Neural progenitor cell (in vitro differentiated cells): ENCODE measurements at places on chromosomes 2 and 18.

GRCh38 chr2:155235710-155236109 is 537.2 kb downstream of the KCNJ3 start:
- no peaks in the 10 kb centered on the region for H3K36me3 ChIP-seq
- DNase-seq = no peak
- H3K4me3 ChIP-seq = no peak overlapping the region
- no peaks in the 10 kb centered on the region for H3K4me1 ChIP-seq
- H3K27me3 ChIP-seq = no peaks in the 10 kb centered on the region

DNA sequence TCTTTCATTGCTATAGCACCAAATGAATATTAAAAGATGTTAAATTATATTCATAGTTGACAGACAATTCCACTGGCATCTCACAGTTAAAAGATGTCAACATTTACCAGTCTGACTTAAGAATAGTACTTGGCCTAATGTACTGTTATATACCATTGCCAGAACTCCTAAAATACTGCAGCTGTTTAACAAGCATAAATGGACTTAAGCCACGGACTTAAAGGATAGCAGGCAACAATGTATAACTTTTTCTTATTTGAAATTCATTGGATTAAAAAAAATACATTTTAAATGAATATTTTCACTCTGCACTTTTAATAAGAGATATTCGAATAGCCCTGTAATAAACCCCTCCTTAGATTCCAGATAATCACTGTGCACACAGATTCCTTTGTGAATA is 3.8 kb downstream of the TCF4 start:
- H3K27me3 ChIP-seq = no peaks in the 10 kb centered on the region
- peaks cover 65% of the 10 kb centered on the region for H3K4me1 ChIP-seq
- H3K36me3 ChIP-seq = no peaks in the 10 kb centered on the region
- H3K4me3 ChIP-seq = peak overlapping the region; percentile 90

DNA sequence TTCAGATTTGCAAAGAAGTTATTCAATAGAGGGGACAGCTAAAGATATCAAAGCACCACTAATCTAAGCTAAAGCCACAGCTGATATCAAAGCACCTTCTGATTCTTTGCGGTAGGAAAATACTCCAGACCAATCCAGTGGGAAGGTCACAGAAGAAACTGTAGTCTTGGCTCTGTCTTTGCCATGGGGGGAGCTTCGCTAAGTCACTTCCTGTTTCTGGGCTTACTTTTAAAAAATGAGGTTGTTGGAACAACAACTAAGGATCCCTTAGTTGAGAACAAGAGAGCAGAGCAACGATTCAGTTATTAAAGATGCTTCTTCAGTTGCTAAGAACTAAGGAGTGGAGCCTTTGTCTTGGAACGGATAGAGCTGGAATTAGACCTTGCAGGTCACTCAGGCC is 12.2 kb downstream of the LPIN1 start:
- no peaks in the 10 kb centered on the region for H3K36me3 ChIP-seq
- H3K4me3 ChIP-seq = no peak overlapping the region
- peaks cover 15% of the 10 kb centered on the region for H3K4me1 ChIP-seq
- no peak overlapping the region for H3K27ac ChIP-seq
- no peaks in the 10 kb centered on the region for H3K27me3 ChIP-seq

GRCh38 chr2:13651684-13652131 is 935.0 kb downstream of the TRIB2 start:
- no peaks in the 10 kb centered on the region for H3K4me1 ChIP-seq
- no peak for DNase-seq
- H3K27ac ChIP-seq = no peak overlapping the region
- no peaks in the 10 kb centered on the region for H3K36me3 ChIP-seq
- no peak overlapping the region for H3K4me3 ChIP-seq

DNA sequence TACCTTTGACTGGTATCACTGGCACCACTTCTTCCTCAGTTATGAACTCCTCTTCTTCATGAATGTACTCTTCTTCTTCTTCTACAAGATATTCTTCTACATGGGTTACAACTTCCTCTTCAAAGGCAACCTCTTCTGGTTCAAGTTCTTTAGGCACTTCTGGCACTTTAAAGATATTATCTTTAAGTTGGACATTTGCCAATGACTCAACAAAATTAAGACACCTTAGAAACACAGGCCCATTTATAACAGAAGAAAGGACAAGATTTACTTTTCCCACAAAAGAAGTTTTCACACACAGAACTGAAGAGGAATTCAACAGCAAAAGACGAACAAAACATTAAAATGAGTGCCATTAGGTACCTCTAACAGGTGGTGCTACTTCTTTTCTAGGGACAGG is 127.3 kb downstream of the TTN start:
- H3K4me1 ChIP-seq = no peaks in the 10 kb centered on the region
- H3K4me3 ChIP-seq = no peak overlapping the region
- no peaks in the 10 kb centered on the region for H3K36me3 ChIP-seq
- H3K27me3 ChIP-seq = no peaks in the 10 kb centered on the region
- no peak overlapping the region for H3K27ac ChIP-seq
